Stimulated activated CD8-positive, alpha-beta memory T cell treated with anti-CD3 and anti-CD28 coated beads, Interleukin-12 subunit alpha, Interleukin-12 subunit beta, amount 100 ng/mL, for 1 hour (primary cell): ENCODE measurements at places on chromosomes 1 and 21.

- DNase-seq, result no peak
Observed at GRCh38 chr1:161956097-161956496, 67.6 kb downstream of the OLFML2B start.

DNA sequence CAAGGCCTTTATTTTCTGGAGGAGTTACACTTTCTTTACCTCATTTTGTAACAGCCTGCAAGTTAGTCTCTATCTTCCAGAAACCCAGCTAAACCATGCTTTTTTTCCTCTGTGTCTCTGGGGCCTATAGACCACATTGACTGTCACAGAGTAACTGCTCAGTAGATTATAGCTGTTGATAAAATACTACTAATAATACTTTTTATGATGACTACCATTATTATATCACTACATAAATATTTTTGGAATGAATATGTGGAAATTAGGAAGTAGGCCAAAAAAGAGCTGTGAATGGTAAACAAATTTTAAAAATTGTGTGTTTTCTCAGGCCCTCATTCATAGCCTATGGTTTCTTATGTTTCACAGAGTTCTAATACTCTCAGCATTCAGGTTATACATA lies 233.1 kb upstream of the USP24 start:
- no peak for DNase-seq

- peak; percentile 42 for DNase-seq
Observed at GRCh38 chr1:207822602-207823451, 71.0 kb downstream of the CD46 start.

DNA sequence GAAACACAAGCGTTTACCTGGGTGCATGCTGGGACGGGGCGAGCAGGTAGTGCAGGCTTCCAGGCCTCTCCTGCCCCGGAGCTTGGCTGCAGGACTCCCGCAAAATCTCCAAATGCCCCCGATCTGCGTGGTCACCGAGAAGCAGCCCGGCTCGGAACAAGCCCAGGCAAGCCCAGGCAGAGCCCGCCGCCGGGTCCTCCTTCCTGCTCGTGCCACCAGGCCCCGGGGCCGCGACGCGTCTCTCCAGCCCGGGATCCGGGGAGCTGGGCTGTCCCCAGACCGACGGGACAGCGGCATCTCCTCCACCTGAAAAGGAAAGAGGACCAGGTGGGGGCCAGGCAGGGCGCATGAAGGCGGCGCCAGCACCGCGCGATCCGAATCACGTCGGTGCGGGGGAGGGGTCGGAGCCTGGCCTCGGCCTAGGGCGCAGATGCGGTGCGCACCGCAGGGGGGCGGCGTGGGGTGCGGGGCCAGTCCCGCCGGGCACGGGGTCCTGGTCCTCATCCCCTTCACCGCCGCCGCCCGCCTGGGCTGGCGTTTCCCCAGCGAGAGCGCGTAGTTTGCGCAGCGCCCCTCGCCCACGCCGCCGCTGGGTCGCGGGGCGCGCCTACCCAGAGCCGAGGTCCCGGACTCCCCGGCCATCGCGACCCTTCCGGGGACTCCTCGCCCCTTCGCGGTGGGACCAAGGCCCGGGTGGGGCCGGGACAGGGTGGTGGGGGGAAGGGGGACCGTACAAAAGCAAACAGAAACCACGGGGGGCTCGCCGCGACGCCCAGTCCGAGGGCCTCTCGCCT lies 52.4 kb upstream of the H6PD start:
- DNase-seq, result no peak

- DNase-seq, result no peak
Observed at GRCh38 chr1:235325139-235325538, 2.8 kb downstream of the ARID4B start.

- no peak for DNase-seq
Observed at GRCh38 chr1:84107955-84108354, 36.1 kb upstream of the PRKACB start.

- no peak for DNase-seq
Observed at GRCh38 chr1:220755309-220755708, 7.2 kb downstream of the MTARC2 start.

DNA sequence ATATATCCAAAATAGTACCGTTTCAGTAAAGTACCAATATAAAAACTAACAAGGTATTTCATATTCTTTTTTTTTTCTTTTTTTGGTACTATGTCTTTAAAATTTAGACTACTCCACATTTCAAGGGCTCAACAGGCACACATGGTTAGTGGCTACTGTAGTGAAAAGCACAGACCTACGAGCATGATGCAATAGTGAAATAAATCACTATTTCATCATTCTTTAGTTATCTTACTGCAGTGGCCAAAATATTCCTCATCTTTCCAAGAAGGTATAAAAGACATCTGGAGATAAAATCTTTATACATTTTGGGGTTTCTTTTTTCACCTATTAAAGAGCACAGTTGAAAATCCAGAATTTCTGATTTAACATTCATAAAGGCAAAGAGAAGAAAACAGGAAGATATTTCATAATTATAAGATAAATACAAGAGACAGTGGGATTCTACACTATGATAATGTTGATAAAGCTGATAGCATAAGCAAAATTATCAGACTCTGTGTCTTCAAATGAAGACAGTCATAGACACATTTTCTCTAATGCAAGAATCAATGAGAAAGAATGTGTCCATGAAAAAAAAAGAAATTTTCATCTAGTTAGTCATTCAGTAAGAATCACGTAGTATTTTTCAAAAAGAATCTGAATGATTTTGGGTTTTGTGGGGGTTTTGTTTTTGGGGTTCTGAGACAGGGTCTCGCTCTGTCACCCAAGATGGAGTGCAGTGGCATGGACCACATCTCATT lies 41.9 kb downstream of the CEP170 start:
- no peak for DNase-seq

GRCh38 chr1:93579891-93580290 lies 101.7 kb downstream of the BCAR3 start:
- no peak for DNase-seq

DNA sequence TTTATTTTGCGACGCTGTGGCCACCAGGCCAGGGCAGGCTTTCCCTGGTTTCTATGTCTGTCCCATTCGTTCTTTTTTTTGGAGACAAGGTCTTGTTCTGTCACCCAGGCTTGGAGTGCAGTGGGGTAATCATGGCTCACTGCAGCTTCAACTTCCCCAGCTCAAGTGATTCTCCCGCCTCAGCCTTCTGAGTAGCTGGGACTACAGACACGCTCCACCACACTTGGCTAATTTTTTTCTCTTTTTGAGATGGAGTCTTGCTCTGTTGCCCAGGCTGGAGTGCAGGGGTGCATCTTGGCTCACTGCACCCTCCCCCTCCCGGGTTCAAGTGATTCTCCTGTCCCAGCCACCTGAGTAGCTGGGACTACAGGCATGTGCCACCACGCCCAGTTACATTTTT lies 43.4 kb upstream of the WNT4 start:
- no peak for DNase-seq

DNA sequence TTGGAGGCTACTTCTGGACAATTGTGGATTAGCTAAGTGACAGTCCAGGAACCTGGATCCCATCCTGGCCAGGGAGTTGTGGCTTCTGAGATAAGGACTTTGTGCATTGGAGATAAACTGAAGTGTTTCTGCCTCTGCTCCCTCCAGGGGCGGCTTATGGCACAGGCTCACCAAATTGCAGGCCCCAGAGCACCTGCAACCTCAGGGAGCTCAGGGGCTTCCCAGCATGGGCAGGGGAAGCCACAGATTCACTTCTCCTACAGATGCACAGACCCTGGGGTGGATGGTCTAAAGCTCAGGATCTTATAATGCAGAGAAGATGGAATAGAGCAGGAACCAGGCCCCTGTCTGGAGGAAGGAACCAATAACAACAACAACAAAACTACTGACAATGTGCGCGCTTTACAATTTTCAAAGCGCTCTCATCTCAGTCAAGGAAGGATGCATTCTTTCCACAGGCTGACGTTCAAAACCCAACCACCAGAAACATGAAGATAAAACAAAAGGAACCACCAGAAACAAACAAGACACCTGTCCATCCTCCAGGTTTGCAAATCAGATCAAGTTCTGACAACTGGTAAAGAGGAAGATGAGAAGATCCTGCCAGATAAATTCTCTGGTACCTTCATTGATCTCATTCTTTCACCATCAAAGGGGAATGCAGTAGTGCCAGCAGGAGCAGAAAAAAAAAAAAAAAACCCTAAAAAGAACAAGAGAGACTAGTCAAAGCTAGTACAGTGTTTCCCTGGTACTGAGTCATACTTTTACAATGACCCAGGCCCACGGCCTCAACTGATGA lies 121.0 kb upstream of the IRF2BP2 start:
- no peak for DNase-seq

DNA sequence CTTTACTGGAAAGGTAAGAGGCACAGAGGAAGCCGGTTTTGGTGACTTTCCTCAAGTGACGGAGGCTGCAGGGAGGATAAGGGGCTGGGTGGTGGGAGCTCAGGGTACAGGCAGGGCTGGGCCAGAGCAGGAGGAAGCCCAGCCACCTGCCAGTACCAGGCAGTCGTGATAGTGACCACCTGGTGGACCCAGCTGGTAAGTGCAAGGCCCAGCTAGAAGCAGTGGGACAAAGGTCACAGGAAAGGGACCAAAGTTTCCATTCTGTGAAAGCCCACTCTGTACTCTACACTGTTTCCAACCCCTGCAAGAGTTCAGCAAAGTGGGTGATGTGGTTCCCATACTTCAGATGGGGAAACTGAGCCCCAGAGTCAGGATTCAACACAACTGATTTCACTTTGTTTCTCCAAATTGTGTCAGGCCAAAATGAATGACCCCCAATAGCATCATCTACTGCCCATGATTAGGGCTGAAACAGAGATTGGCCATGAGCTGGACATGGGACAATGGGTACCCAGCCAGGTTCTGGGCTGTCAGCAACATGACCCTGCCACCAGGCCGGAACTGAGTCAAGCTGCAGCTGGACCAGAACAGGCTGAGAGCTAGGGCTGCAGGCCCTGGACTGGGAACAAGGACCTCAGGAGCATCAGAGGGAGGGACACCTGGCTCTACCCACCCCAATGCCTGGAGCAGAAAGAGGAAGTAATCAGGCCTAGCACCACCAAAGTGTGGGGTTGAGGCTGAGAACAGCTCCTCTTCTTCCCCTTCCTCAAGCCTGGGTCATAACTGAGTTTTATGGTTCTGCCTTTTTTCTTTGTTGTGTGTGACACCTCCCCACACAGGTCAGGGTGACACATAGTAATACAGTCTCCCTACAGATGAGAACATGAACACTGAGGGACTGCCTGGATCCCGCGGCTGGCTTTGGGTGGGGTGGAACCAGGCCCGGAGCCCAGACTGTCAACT lies 50.2 kb downstream of the KCNN3 start:
- DNase-seq, result no peak

- DNase-seq, result no peak
Observed at GRCh38 chr1:153752072-153752471, 23.1 kb upstream of the SLC27A3 start.

GRCh38 chr1:44151808-44152207 lies 10.4 kb upstream of the KLF18 start:
- no peak for DNase-seq

GRCh38 chr21:25343774-25344545 lies 263.3 kb downstream of the MRPL39 start:
- no peak for DNase-seq

DNA sequence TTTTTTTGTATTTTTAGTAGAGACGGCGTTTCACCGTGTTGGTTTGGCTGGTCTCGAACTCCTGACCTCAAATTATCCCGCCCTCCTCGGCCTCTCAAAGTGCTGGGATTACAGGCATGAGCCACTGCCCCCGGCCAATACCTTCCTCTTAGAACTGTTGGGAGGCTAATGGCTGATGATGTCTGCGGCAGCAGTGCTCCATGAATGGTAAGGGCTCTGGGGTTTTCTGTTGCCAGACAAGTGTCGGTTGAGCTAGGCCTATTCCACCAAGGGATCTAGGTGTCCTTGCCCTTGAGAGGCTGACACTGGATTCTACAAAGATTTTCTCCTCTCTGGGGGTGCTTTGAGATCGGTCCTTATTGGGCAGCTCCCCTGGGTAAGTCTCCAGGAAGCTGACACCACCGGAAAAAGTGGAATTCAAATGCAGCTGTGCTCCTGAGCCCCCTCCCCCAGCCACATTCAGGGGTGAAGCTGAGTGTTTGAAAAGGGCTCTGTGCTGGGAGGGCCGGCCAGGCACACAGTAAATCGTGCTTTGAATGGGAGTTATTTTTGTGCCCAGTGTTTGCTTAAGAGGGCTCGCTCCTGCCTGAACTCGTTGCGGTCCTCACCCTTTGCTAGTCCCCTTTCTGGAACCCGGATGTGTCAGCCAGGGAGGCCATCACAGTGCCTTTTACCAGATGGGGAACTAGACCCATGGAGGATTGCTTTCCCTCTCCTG lies 5.2 kb downstream of the SOX13 start:
- DNase-seq, result no peak

GRCh38 chr1:94094469-94095111 lies 26.4 kb downstream of the ABCA4 start:
- no peak for DNase-seq

DNA sequence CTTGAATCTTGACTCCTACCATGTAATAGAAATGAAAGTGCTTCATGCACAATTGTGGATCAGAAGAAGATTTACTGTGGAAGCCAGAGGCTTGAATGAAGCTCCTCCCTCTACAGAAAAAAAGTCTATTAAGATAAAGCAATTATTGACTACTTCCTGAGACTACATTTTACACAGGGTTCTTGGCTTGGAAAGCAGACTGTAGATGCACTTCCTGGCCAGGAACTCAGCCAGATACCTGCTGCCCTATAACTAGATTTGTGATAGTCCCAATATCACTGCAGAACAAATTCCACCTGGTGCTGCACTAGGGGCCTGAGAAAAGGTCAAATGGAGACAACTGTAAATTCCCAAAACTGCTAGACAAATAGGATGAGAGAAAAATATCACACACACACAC lies 96.8 kb upstream of the GUCA2B start:
- no peak for DNase-seq

DNA sequence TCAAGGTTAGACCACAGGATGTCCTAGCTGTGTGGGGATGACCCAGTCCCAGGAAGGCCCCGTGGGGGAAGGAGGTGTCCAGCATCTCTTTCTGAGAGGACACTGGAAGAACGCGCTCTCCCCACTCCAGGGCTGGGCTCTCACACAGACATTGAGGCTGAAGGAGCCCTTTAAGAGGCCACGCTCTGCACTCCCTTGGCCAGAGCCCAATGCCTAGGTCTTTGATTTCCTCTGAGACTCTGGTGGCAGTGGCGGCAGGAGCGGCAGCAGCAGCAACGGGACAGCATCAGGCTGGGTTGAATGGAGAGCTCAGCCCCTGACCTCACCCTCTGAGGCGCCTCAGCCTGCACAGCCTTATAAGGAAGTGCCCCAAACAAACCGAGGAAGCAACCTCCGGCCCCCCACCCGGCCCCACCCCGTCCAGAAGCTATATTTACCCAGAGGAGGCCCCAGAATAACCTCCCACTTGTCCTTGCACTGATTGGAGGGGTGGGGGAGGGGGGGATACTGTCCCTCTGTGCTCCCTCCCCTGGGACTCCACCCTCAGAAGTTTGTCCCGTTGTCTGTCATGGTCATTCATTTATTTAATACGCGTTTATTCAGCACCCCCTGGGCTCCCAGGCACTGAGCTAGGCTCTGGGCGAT lies 12.3 kb downstream of the NES start:
- DNase-seq, result no peak
